Glomerular endothelial cell (primary cell): ENCODE measurements at places on chromosomes 1 and 21. TPM values are rescaled to one million over a fixed set of nuclear protein-coding genes. Genes with fewer than 3 reads are reported as not detected.

Gene OR2L2
- not detected in 2 replicates for total RNA-seq

Gene TMEM240
- total RNA-seq = 1.7 and 3.4 TPM in 2 replicates

Gene RNF115
- total RNA-seq = 9.4 and 12.3 TPM in 2 replicates

Gene MYOM3
- total RNA-seq = 0.15 and 0.23 TPM in 2 replicates

Gene CELSR2
- 4.3 and 5.1 TPM in 2 replicates for total RNA-seq

Gene ERG
- 73.8 and 118 TPM in 2 replicates for total RNA-seq

Gene OR6N1
- total RNA-seq = not detected in 2 replicates

Gene ACTL8
- total RNA-seq = not detected in 2 replicates

Gene CHI3L1
- 0.12 and 0.48 TPM in 2 replicates for total RNA-seq
